ENCODE measurements at places on chromosomes 1 and 21.

DNA sequence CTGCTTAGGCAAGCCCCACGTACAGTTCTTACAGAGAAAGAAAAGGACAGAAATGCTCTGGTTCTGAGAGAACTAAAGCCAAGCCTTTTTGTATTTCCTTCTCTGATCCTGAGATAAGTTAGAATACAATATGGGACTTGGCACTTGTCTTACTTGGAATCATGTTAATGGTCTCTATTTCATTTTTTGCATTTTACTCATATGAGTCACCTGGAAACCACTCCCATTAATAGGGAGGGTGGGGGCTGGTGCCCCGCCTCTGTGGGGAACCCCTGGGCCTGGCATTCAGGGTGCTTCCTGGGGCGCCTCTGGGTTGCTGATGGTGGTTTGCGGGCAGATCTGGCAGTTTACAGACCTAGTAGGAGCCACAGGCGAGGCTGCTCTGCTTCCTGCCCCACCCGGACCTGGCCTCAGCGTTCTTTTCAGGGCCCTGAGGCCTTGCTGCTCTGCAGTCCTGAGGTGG lies 26.7 kb downstream of the TSPAN2 start:
- peak overlapping the region; percentile 36 for H3K27ac ChIP-seq
- H3K27me3 ChIP-seq = no peaks in the 10 kb centered on the region
- peaks cover 16% of the 10 kb centered on the region for H3K4me1 ChIP-seq
- no peak overlapping the region for H3K4me3 ChIP-seq
- DNase-seq = no peak

DNA sequence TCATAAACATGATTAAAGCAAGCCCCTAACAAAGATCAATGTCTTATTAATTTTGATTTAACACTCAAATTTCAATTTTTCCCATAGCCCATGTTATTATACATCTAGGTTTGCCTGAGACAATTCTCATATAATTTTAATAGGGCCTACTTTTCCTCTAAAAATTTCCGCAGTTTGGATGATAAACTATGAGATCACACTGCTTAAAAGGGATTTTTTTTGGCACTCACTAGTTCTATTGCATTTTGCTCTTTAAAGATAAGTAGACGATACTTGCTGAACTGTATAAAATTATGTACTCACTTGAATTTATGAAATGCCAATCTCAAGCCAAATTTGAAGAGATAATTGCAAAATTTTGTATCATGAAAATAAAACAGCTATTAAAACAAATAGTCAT lies 480.4 kb upstream of the ZRANB2 start:
- no peak overlapping the region for H3K4me3 ChIP-seq
- no peak overlapping the region for H3K27ac ChIP-seq
- no peaks in the 10 kb centered on the region for H3K27me3 ChIP-seq
- H3K36me3 ChIP-seq = no peaks in the 10 kb centered on the region

DNA sequence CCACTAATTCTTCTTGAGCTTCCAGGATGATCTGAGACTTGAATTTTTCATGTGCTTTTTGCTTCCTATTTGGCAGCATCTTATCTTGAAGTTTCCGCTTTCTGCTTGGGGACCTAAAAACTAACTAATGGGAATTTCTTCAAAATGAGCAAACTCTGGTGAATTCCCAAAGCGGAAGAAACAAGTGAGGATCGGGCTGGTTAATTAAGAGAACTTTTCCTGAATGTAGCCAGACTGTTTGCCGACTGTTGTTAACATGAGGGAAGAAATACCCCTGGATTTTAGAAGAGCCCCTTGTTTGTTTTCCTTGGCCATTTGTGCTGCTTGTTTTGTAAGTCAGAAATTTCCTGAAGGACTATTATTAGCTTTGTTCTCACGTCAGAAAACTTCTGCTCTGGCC lies 6.1 kb upstream of the SELE start:
- H3K4me3 ChIP-seq = no peak overlapping the region
- H3K36me3 ChIP-seq = no peaks in the 10 kb centered on the region
- H3K27me3 ChIP-seq = peaks cover 18% of the 10 kb centered on the region
- peaks cover 6% of the 10 kb centered on the region for H3K4me1 ChIP-seq
- no peak overlapping the region for H3K27ac ChIP-seq

- H3K4me1 ChIP-seq = peaks cover 5% of the 10 kb centered on the region
- H3K36me3 ChIP-seq = no peaks in the 10 kb centered on the region
- peak; percentile 74 for DNase-seq
- H3K27ac ChIP-seq = no peak overlapping the region
- H3K27me3 ChIP-seq = peaks cover 3% of the 10 kb centered on the region
Measured at GRCh38 chr1:22285549-22286396, 142.9 kb upstream of the WNT4 start.

DNA sequence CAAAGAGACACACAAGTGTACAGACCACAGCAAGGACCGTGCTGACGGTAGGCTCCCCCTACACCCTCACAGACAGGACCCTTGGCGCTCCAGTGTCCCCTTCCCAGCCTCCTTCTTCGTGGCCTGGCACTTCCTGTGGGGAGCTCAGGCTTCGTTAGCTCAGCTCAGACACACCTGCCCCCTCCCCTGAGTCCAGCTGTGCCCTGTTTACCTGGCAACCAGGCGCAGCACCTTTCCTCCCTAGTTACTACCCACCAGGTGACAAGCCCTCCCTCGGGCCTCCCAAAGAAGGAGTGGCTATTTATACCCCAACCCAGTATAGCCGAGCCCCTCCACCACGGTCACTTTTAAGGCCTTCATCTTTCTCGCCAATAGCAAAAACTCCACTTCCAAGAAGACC lies 4.7 kb downstream of the CELF3 start:
- no peak overlapping the region for H3K27ac ChIP-seq
- H3K4me3 ChIP-seq = no peak overlapping the region
- H3K36me3 ChIP-seq = no peaks in the 10 kb centered on the region
- DNase-seq = no peak
- peaks cover 10% of the 10 kb centered on the region for H3K4me1 ChIP-seq
- H3K27me3 ChIP-seq = peaks cover 14% of the 10 kb centered on the region

GRCh38 chr1:19476450-19477190 lies 8.7 kb downstream of the CAPZB start:
- DNase-seq = no peak
- no peaks in the 10 kb centered on the region for H3K27me3 ChIP-seq
- peak overlapping the region; percentile 36 for H3K27ac ChIP-seq
- peaks cover 11% of the 10 kb centered on the region for H3K36me3 ChIP-seq
- peaks cover 83% of the 10 kb centered on the region for H3K4me1 ChIP-seq

- H3K27me3 ChIP-seq = peaks cover 13% of the 10 kb centered on the region
- no peak overlapping the region for H3K27ac ChIP-seq
- no peak overlapping the region for H3K4me3 ChIP-seq
- H3K4me1 ChIP-seq = peaks cover under 1% of the 10 kb centered on the region
- H3K36me3 ChIP-seq = no peaks in the 10 kb centered on the region
- no peak for DNase-seq
Measured at GRCh38 chr1:33640114-33640660, 167.7 kb downstream of the ZSCAN20 start.

GRCh38 chr1:29532751-29533150 lies 296.4 kb downstream of the PTPRU start:
- H3K27me3 ChIP-seq = peaks cover 4% of the 10 kb centered on the region
- peak; percentile 19 for DNase-seq
- H3K4me3 ChIP-seq = no peak overlapping the region
- no peaks in the 10 kb centered on the region for H3K36me3 ChIP-seq
- H3K27ac ChIP-seq = no peak overlapping the region

DNA sequence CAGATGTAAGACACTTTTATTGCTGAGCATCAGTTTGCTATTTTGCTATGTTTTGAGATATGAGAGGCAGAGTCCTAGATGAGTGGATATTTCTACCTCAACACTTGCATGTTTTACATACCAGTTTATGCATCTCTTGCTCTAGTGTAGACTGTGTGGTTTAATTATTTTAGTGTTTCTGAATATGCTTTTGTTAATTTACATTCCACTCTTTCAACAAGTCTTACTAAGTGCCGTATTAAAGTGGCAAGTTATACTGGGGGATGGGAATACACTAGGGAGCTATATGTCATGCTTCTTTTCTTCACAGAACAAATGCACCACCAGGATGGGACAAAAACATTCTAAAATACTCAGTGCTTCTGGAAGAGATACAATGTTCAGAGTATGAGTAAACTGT lies 507.7 kb upstream of the PRMT6 start:
- H3K27ac ChIP-seq = no peak overlapping the region
- no peak for DNase-seq
- H3K4me3 ChIP-seq = no peak overlapping the region
- no peaks in the 10 kb centered on the region for H3K4me1 ChIP-seq

GRCh38 chr21:18677632-18678031 lies 274.0 kb upstream of the TMPRSS15 start:
- H3K27me3 ChIP-seq = no peaks in the 10 kb centered on the region
- H3K27ac ChIP-seq = no peak overlapping the region
- H3K36me3 ChIP-seq = no peaks in the 10 kb centered on the region
- DNase-seq = no peak

- H3K36me3 ChIP-seq = no peaks in the 10 kb centered on the region
- peak overlapping the region; percentile 95 for H3K27ac ChIP-seq
- no peak for DNase-seq
- H3K4me1 ChIP-seq = peaks cover 62% of the 10 kb centered on the region
Measured at GRCh38 chr1:145978471-145978853, 14.0 kb downstream of the POLR3GL start.

DNA sequence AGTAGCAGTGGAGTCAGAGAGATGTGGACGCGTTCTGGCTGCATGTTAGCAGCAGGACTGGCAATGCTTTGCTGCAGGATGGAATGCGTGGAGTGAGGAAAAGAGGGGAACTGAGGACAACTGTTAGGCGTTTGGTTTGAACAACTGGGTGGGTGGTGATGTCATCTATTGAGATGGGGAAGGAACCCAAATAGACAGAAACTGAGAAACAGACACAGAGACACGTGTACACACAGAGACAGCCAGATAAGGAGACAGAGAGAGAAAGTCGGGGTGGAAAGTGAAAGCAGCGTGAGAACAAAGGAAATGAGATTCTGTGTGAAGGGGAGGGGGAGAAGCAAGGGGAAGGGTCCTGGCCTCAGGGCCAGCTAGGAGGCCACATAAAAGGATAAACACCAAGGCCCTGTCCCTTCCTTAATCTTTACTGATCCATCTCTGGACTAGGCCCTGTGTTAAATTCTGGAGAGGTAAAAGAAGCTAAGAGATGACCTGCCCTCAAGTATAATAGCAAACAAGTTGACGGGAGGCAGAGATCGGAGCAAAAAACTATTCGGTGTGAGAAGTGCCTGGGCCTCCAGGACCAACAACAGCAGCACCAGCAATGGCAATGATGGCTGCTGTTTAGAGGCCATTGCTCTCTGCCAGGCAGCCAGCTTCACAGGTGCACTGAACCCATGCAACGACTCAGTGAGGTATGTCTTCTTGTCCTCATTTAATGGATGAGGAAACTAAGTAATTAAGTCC lies 31.6 kb downstream of the VWA5B1 start:
- no peak overlapping the region for H3K27ac ChIP-seq
- H3K4me1 ChIP-seq = peaks cover 16% of the 10 kb centered on the region
- H3K36me3 ChIP-seq = no peaks in the 10 kb centered on the region
- H3K27me3 ChIP-seq = peaks cover 26% of the 10 kb centered on the region
- DNase-seq = no peak

DNA sequence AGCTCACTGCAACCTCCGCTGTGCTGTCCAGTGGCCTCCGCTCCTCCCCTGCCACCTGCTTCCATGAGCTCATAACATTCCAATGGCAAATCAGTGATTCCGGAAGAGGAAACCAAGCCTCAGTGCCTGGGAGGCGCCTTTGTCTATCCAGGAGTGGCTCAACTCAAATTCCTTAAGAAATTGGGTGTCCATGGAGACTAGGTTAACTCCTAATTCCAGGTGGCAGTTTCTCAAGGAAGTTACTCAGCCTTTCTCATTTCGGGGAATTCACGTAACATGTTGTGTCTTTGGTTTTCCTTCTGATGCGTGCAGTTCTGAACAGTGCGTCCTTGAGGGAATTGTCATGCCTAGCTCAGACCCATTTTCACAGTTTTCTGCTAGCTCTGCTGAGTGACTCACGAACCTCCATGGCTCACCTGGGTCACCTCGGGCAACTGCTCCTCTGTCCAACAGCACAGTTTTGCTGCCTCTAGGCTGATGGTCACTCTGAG lies 89.9 kb upstream of the DSCAM start:
- DNase-seq = no peak
- no peaks in the 10 kb centered on the region for H3K4me1 ChIP-seq
- no peak overlapping the region for H3K27ac ChIP-seq
- H3K4me3 ChIP-seq = no peak overlapping the region
- H3K27me3 ChIP-seq = no peaks in the 10 kb centered on the region

- no peak for DNase-seq
- H3K27me3 ChIP-seq = peaks cover 8% of the 10 kb centered on the region
- H3K4me1 ChIP-seq = peaks cover 12% of the 10 kb centered on the region
- H3K36me3 ChIP-seq = no peaks in the 10 kb centered on the region
- no peak overlapping the region for H3K4me3 ChIP-seq
Measured at GRCh38 chr21:36552434-36552785, 72.5 kb upstream of the CLDN14 start.

- DNase-seq = no peak
- H3K27ac ChIP-seq = no peak overlapping the region
- no peaks in the 10 kb centered on the region for H3K36me3 ChIP-seq
- no peaks in the 10 kb centered on the region for H3K4me1 ChIP-seq
Measured at GRCh38 chr1:113479713-113480676, 89.7 kb downstream of the MAGI3 start.

- H3K36me3 ChIP-seq = peaks cover 31% of the 10 kb centered on the region
- H3K27me3 ChIP-seq = no peaks in the 10 kb centered on the region
- DNase-seq = no peak
- no peak overlapping the region for H3K4me3 ChIP-seq
- H3K4me1 ChIP-seq = no peaks in the 10 kb centered on the region
- H3K27ac ChIP-seq = no peak overlapping the region
Measured at GRCh38 chr1:230987448-230987847, 8.6 kb downstream of the ARV1 start.

DNA sequence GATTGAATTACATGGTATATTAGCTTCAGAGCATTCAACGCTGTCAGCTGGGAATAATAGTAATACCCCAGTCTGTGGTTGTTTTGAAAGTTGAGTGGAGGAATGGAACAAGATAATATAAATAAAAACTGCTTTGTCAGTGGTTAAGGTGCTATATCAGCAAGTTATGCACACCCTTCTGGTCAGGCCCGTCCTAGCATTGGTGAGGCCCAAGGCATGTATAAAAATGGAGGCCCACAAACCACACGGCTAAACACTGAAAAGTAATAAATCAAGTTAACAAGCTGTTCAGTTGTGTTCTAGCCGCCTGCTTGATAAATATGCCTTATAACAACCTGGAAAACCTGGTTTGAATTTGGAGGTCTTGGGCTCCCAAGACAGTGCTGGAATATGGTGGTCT lies 77.4 kb downstream of the PSMG1 start:
- peaks cover 19% of the 10 kb centered on the region for H3K4me1 ChIP-seq
- no peak overlapping the region for H3K27ac ChIP-seq
- H3K4me3 ChIP-seq = no peak overlapping the region
- DNase-seq = no peak
- no peaks in the 10 kb centered on the region for H3K36me3 ChIP-seq

Measured in suprapubic skin (tissue), 4 donors.